ENCODE measurements at places on chromosomes 2 and 18.

GRCh38 chr2:27810455-27810854, 38.9 kb downstream of the MRPL33 start:
- DNase-seq: no peak

GRCh38 chr2:42859791-42860190, 67.4 kb upstream of the HAAO start:
- peak; percentile 77 for DNase-seq

DNA sequence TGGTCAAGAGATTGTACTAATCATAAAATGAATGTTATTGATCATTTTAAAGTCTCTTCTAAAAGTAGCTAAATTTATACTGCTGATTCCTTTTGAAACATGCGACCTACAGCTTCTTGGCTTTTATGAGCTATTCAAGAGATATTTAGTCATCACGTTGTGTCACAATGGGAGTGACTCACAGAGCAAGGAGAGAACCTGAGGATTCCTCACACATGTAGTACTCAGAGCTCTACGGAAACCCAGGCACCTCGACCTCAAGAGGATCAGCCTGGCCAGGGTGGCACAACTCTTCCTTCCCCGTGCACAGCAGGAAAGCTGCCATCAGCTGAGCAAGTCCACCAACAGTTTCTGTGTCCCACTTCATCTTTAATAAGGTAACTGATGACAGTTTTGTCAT, at the start of gene DHRS9:
Gene DHRS9, plus strand, starts transcription at position 223 of the 400 bp plus-strand sequence. CDS start 12,019 bp downstream, outside the sequence.
- peak; percentile 97 for DNase-seq

DNA sequence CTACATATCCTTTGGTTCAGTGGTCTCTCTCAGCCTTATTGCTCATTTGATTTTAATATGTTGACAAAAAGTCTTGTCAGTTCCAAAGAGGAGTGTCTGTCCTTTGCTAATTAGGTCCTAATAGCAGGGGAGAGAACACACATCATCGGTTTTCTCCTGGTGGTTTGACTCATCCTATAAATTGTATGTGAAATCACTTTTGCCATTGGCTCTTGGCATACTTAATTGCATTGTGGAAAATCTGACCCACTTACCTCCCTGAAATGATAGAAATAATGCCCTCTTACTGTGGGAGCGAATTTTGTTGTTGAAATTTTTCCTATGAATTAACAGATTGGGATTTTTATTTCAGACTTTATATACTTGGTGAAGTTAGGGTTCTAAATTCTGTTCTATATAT, 58.3 kb downstream of the MTCL1 start:
- DNase-seq: no peak

- DNase-seq: no peak
These were observed 161.4 kb downstream of the BCL2 start for GRCh38 chr18:63158012-63158631.

GRCh38 chr2:194706179-194706578, 950.8 kb upstream of the SLC39A10 start:
- no peak for DNase-seq

DNA sequence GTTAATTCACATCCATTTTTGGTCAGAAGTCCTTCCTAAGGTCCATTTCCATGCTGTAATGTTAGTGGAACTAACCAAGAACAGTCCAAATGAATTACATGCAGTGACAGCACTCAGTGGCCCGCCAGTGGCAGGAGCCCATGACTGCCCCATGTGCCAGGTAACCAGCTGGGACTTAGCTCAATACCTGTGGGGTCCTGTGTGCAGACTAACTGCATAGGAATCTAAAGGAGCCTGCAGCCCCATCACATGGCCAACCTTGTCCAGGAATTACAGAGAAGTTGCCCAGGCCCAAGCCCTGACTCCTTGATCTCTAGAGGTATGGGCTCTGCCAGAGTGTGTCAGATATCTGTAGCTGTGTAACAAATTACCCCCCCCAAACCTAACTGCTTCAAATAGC, 35.4 kb upstream of the GPR17 start:
- DNase-seq: no peak

GRCh38 chr2:65867446-65867845, 435.0 kb upstream of the SPRED2 start:
- no peak for DNase-seq

GRCh38 chr2:68850524-68850923, 20.7 kb downstream of the BMP10 start:
- DNase-seq: no peak

DNA sequence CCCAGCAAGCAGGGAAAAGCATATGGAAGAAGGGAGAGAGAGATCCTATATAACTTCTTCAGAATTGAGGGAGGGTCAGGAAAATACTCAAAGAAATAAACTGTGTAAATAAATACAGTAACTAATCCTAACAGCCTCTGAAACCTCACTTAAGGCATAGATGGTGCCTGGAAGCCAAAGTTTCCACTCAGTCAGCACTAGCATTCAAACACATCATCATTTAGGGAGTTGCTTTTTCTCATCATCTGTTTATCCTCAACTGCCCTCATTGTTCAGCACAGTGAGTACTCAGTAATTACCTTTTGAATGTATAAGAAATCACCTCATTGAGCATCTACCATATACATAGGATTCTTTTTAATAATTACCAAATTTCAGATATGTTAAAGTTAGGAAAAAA, 262.9 kb downstream of the C1D start:
- DNase-seq: no peak

DNA sequence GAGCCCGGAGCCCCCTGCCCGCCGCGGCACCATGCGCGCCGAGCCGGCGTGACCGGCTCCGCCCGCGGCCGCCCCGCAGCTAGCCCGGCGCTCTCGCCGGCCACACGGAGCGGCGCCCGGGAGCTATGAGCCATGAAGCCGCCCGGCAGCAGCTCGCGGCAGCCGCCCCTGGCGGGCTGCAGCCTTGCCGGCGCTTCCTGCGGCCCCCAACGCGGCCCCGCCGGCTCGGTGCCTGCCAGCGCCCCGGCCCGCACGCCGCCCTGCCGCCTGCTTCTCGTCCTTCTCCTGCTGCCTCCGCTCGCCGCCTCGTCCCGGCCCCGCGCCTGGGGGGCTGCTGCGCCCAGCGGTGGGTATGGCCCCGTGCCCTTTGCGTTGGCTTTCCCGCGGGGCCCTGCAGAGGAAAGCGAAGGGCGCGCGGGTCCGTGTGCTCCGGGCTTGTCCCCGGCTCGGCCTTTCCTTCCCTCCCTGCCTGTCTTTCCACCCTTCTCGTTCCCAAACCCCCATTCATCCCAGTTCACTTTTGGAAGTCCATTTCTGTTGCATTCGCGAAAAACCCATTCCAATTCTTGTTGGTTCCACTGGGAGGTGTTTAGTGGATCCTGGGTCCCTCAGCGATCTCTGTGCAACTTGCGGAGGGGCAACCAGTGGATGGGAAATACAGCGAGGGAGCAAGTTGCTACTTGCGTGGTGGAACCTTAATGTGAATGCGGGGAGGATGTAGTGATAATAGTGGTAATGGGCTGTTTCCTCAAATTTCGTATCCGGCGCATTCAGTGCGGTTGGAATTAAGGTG, 599 bp downstream of the ADAM23 start:
- no peak for DNase-seq

- no peak for DNase-seq
These were observed 852.2 kb downstream of the LRRTM4 start for GRCh38 chr2:76669966-76670465.

DNA sequence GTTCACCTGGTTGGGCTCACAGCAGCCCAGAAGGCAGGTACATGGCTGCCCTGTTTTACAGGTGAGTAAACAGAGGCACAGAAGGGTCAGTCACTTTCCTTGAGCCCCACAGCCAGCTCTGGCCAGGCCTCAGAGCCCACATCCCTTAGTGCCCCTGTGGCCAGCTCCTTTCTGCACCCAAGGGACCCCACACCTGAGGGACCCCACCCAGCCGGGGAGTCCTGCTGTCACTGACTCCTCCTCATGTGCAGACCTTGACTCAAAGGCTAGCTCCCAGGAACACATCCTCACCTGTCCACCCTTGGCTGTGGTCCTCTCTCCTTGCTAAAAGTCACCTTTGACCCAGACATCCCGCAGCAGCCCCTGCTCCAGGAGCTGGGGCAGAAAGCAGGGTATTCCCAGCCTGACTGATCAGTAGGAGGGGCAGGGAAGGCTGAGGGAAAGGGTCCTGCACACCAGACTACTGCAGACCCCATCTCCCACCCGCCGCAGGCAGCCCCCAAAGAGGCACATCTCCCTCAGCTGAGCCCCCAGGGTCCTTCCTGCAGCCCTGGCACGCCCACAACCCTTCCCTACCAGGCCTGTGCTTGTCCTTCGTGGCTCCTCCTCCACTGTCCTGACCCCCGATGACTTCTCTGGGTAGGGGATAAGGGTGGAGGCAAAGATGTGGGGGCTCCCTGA, 9.8 kb upstream of the ARHGEF4 start:
- DNase-seq: no peak

DNA sequence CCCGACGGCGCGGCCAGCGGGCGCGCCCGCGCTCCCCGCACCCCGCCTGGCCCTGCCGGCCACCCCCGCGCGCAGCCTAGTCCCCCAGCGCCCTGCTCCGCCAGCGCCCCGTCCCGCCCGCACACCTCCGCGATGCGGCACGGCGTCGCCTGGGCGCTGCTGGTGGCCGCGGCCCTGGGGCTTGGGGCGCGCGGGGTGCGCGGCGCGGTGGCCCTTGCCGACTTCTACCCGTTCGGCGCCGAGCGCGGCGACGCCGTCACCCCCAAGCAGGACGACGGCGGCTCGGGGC, 232 bp downstream of the SNED1 start:
- no peak for DNase-seq

DNA sequence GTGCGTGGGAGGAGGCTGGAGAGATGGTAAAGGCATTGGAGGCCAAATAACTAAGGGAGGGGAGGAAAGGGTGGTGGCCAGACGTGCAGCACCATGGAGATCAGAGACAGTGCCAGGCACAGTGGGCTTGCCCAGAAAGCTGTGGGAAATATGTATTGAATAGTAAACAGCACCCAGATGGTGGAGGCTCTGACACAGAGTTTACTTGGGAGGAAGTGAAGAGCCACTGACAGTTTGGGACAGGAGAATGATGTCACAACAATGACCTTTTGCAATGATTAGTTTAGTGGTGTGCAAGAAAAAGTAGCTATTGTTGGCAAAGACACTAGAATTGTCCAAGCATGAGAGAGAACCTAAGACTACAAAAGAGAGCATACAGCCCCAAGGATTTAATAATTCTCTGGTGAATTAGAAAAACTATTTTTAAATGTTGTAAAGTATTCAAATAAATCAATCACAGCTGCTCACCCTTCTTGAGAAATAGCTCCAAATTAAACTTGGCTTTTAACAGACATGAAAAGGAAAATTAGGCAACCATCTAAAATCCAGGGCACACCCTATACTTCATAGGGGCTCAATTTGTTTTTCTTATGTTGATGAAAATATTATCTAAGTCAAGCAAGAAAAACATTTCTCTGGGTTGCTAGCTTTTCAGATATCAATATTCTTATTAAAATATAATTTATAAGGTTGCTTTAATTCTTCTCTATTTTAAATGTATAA, 458.7 kb upstream of the HNRNPA3 start:
- DNase-seq: peak; percentile 42

DNA sequence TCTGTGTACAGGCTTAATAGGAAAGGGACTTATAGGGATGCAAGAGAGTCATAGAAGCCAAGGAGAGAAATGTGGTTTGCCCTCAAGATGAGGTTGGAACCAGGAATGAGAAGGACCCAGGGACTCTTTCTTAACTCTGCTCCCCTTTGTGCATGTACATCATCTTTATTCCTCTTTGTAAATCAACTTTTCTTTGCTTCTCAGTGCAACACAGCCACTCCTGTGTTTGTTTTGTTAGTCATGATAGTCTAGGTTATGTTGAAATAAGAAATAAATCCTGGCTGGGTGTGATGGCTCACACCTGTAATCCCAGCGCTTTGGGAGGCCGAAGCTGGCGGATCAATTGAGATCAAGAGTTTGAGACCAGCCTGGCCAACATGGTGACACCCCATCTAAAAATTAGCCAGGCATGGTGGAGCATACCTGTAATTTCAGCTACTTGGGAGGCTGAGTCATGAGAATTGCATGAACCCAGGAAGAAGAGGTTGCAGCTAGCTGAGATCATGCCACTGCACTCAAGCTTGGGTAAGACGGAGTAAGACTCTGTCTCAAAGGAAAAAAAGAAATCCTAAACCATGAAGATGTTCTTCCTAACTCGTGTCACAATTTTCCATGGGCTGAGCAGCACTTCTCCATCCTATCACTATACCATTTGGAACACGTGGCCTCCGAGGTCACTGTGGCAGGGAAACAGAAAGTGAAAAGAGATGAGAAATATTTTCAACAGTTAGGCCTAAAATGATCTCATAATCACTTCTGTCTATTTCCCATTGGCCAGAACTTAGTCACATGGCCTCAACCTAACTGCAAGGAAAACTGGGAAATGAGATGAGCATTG, 73.0 kb upstream of the TMEM17 start:
- peak; percentile 96 for DNase-seq

Measured in renal cortical epithelial cell (primary cell).